ENCODE measurements at places on chromosomes 7 and 10.

GRCh38 chr7:30585675-30586074 lies 9.0 kb upstream of the GARS1 start:
- no peak for DNase-seq

- no peak for DNase-seq
These were observed 366.5 kb upstream of the KLF6 start for GRCh38 chr10:4151466-4151865.

- no peak for DNase-seq
These were observed 144.6 kb downstream of the NRCAM start for GRCh38 chr7:108311446-108312168.

- DNase-seq = no peak
These were observed 64.6 kb downstream of the ALOX5 start for GRCh38 chr10:45438466-45439090.

- no peak for DNase-seq
These were observed 22.5 kb downstream of the ST8SIA6 start for GRCh38 chr10:17431871-17432311.
